ENCODE measurements at places on chromosomes 13 and 19. TPM values are rescaled to one million over a fixed set of nuclear protein-coding genes. Genes with fewer than 3 reads are reported as not detected.

Gene TNFSF13B
- 0.56 TPM for total RNA-seq

DNA sequence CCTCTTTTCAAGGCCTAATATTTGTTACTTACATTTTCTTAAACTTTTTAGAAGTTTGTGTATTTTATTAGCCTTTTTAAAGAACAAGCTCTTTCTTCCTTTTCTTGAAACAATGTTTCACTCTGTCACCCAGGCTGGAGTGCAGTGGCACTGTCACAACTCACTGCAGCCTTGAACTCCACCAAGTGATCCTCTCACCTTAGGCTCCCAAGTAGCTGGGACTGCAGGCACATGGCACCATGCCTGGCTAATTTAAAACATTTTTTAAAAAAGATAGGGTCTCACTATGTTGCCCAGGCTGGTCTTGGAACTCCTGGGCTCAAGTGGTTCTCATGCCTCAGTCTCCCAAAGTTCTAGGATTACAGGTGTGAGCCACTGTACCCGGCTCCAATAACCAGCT, 192.2 kb upstream of the SPRY2 start:
- DNase-seq = no peak

DNA sequence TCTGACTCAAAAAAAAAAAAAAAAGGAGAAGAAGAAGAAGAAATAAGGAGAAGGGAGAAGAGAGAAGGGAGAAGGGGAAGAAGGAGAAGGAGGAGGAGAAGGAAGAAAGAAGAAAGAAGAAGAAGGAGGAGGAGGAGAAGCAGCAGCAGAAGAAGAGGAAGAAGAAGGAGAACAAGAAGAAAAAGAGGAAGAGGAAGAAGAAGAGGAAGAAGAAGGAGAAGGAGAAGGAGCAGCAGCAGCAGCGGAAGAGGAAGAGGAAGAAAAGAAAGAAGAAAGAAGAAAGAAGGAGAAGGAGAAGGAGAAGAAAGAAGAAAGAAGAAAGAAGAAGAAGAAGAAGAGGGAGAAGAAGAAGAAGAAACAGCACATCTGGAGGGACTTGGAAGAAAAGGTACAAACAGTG, 4.1 kb upstream of the CNN1 start:
- no peak for DNase-seq

- DNase-seq = no peak
These were observed 22.4 kb upstream of the PLAUR start for GRCh38 chr19:43692385-43692784.

DNA sequence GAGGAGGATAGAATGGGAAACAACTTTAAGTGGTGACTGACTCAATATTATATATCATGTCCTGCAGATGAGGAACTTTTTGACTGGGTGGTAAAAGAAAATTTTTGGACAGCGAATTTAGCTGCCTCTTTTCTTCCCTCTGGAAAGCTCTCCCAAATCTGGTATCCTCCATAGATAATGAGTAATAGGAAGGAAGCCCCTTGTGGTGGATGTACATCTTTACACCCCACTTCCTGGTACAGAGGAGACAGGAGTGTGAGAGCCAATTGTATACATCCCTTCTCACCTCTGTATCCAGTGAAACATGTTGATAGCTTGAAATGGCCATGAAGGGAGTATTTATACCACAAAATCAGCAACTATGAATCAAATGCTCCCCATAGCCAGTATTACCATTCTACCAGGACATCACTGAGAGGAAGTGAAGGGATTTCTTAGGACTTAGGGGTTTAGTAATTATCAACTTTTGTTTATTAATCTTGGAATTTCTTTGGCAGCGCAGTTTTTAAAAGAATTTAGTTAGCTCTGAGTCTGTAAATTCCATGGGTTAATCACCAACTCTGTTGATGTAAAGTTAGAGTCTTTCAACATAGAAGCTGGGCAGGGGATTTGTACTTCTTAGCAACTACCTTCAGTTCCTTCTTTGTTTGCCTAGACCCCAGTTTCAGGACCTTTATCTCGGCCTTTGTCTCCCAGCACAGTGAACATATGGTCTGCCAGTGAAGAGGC, 17.0 kb upstream of the TDRD3 start:
- DNase-seq = no peak

DNA sequence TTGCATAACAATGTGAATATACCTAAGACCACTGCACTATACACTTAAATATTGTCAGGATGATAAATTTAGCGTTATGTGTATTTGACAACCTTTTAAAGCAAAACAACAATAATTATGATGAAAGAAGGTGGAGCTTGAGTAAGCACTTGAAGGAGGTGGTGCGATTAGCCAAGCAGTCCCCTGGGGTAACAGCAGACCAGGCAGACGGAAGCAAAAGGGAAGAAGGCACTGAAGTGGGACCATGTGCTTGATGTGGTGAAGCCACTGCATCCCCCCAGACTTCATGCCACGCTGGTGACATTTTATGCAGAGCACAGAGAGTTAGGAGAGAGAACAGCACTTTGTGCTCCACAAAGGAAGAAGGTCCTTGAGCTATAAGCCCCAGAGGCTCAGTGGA, 58.3 kb upstream of the ZNF507 start:
- DNase-seq = no peak

DNA sequence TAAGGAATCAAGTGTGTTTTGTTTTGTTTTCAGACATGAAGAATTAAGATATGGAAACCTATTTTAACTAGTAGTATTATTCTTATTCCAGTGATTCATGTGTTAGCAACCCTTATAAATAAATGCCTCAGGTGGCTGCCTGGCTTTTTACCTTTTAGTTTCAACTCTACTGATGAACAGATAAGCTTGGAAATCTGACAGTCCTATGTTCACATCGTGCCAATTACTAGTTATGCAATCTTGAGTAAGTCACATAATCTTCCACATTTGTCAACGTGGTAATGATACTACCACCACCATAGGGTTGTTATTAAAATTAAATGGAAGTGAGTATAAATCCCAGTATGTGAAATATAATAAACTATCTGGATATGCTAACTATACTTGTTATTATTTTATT, 64.3 kb downstream of the TBC1D4 start:
- no peak for DNase-seq

- DNase-seq = no peak
These were observed 383.0 kb upstream of the SLITRK1 start for GRCh38 chr13:84265257-84265764.

Gene FFAR1
- not detected for total RNA-seq

DNA sequence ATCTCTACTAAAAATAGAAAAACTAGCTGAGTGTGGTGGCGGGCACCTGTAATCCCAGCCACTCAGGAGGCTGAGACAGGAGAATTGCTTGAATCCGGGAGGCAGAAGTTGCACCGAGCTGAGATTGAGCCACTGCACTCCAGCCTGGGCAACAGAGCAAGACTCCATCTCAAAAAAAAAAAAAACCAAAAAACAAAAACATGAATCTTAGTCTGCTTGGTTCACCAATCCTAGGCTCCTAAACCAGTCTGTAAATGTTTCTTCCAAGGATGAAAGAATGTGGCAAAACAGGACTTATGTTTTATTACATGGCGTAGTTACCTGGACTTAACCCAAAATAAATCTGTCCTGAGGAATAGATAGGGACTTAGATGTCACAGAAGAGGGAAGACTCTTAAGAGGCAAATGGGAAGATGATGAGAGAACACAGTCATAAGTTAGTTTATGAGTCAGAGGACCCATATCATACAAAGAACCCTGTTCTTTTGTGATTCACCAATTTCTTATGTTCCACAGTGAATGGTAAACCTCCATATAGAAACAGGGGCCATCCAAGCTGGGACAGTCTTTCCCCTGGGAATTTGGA, 6.9 kb upstream of the FBXL3 start:
- DNase-seq = peak; percentile 60

DNA sequence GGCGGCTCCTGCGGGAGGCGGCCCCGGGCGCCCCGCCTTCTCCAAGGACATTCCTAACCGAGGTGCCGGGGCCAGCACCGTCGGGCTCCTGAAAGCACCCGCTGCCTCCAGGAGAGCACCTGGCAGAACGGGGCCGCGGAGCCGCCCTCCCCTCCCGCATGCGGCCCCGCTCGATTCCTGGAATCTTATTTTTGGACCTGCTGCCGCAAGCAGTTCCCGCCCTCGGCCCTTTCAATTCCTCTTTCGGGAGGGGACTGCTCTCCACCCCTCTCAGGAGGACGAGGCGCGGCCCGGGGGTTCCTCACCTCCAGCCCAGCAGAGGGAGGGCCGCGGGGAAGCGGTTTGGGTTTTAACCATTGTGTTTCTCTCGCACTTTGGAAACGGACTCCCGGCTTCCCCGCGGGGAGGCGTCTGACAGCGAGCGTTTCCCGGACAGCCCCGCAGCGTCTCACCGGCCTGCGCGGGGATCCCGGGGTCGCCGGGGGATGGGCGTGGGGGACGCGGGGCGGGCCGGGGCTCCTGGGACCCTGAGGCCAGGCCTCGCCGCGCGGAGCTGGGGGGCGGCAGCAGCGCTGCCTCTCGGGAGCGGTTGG, 849 bp downstream of the GAS6 start:
- DNase-seq = no peak

Gene ZNF844
- total RNA-seq = 12.0 TPM

DNA sequence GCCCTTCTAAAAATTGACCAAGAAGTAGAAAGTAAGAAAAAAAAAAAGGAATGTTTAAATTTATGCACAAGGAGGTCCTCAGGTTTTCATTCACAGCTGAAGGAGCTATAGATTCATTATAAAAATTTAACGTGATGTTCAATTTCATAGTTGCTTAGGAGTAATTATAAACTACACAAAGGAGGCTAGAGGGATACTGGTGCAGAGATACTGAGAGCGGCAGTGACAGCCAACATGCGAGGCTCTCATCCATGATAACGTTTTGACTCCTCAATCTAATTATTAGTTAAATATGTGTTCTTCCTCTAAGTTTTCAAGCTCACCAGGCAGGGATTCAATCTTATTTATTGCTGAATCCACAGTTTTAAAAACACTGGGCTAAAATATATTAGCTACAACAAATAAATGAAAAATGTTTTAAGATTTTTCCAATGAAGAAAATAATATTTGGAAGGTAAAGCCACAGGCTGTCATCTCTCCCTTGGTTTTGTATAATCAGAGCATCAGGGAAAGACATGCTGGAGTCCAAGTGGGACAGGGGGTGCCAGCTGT, 49.8 kb upstream of the TRPC4 start:
- DNase-seq = no peak

All from IMR-90 (cell line).